Endothelial cell of umbilical vein (primary cell): ENCODE measurements at places on chromosomes 7 and 10. TPM values are rescaled to one million over a fixed set of nuclear protein-coding genes. Genes with fewer than 3 reads are reported as not detected.

- DNase-seq = peak; percentile 94
Measured at GRCh38 chr10:51244748-51245490, 170.6 kb downstream of the PRKG1 start.

EIF5AL1 gene
- total RNA-seq = 0.28 and 0.29 TPM in 2 replicates

DNA sequence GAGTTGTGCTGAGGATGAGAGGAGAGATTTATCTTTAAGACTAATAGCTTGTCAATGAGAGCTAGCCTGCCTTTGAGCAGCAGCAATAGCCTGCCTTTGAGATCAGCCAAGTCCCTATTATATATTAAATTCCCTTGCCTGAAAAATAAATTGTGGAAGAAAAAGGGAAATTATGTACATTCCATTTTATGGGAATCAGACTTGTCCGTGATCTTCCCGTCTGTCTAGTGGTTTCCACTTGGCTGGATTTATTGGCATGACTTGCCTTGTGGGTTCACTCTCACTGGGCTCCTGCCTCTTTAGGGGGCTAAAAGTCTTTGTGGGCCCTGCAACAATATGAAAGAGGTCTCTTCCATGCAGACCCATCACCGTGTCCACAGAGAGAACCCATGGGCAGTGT lies 171.7 kb upstream of the FRMD4A start:
- DNase-seq = no peak

GRCh38 chr10:90168244-90168643 lies 466.9 kb downstream of the KIF20B start:
- no peak for DNase-seq

- DNase-seq = no peak
Measured at GRCh38 chr7:150990416-150991186, at the start of gene NOS3. TSS of gene NOS3 (plus strand) at chr7:150991017. CDS start at chr7:150993804, 2,787 bp downstream.
